ENCODE measurements at places on chromosomes 7 and 10. TPM values are rescaled to one million over a fixed set of nuclear protein-coding genes. Genes with fewer than 3 reads are reported as not detected.

DNA sequence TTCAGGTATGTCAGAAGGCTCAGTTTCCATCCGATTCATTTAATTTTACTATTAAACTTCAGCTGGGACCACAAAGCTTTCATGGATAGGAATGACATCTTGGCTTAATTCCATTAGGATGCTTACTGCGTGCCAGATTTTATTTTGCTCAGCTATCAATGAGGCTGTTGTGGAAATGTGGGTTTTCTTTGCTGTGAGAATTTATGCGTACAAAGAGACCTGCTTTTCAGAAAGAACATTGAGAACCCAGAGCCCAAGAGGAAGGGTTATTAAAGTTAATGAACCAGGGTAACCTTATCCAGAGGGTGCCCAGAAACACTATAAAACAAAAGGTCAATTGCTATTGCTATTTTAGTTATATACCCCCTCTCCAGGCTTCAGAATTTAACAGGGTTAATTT, 98.3 kb downstream of the MKLN1 start:
- no peaks in the 10 kb centered on the region for H3K4me1 ChIP-seq
- no peak for DNase-seq
- H3K4me3 ChIP-seq = no peak overlapping the region
- H3K36me3 ChIP-seq = peaks cover 21% of the 10 kb centered on the region
- no peak overlapping the region for H3K27ac ChIP-seq

DNA sequence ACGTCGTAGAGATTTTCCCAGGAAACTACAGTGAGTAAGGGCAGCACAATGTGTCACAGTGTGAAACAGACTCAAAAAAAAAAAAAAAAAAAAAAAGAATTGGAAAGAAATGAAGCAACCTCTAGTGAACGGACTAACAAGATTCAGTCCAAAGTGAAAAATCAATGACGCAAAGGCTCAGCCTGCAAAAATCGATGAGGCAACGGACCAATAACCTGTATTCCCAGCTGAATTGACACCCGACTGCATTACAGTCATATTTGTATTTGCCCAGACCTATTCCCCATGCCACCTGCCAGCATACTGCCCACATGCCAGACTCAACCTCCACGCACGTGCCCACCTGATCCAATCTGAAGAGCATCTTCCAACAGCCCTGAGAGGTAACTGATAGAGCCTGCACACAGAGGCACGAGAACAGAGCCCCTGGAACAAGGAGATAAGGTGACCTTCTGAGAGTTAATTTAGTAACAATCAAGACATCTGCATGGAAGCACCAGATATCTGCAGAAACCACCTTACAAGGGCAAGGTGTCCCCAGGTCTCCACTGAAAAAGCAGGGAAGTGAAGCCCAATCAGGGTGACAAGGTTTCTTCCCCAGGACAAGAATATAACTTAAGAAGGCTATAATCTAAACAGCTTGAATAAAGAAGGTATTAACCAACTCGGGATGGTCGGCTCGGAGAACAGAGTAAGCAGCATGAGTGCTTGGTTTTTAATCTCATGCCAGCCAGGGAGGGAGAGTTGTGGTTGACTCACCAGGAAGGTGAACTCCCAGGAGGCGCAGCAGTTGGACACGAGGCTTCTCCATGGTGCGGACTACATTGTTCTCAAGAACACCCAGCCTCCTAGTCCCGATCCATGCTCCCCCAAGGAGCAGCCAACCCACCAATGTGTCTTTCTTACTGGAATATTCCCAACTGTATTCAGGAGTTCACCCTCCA, 48.5 kb downstream of the PLXNA4 start:
- H3K27me3 ChIP-seq = peaks cover 2% of the 10 kb centered on the region
- no peaks in the 10 kb centered on the region for H3K36me3 ChIP-seq
- H3K4me1 ChIP-seq = no peaks in the 10 kb centered on the region
- DNase-seq = no peak

DNA sequence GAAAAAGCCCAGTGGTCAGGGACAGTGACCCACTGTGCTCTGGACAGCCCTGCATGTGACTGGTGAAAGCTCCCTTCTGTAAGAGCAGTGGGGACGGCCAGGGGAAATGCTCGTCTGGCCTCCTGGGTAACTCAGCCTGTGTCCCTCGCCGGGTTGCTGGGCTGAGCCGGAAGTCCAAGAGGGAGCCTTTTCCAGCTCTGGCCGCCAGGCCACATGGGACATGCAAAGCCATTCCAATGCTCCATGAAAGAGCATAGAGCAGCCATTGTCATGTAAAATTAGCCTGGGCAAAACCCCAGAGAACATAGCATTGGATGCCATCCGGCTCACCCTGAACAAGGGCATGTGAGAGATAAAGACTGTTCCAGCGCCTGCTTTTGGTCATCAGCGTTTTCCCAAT, 64.9 kb upstream of the ADRB1 start:
- H3K36me3 ChIP-seq = no peaks in the 10 kb centered on the region
- H3K4me3 ChIP-seq = no peak overlapping the region

DNA sequence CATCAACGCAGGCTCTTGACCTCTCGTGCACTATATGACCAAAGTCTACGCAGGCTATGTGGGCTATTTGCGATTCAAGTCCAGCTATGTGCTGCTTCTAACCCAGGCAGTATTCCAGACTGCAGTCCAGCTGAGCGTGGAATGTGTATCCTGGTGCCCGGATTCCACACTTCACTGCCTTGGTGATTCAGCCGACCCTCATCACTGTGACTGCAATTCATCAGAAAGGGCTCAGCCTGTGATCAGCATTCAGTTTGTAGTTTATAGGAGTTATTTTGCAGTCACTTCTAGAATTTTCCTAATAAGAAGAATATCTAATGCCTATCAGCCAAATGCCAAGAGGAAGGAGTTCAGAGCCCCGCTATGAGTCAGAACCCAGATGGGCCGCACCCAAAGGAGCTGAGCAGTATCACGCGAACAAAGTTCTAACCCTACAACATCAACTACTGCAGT, 119.8 kb upstream of the LANCL2 start:
- H3K4me3 ChIP-seq = no peak overlapping the region
- peaks cover 9% of the 10 kb centered on the region for H3K27me3 ChIP-seq
- no peaks in the 10 kb centered on the region for H3K4me1 ChIP-seq
- H3K36me3 ChIP-seq = no peaks in the 10 kb centered on the region

- no peaks in the 10 kb centered on the region for H3K4me1 ChIP-seq
- no peaks in the 10 kb centered on the region for H3K27me3 ChIP-seq
- DNase-seq = no peak
- no peak overlapping the region for H3K27ac ChIP-seq
These were observed 32.7 kb downstream of the R3HCC1L start for GRCh38 chr10:98167191-98167590.

- no peak for DNase-seq
- no peaks in the 10 kb centered on the region for H3K36me3 ChIP-seq
- H3K27me3 ChIP-seq = peaks cover 6% of the 10 kb centered on the region
- no peak overlapping the region for H3K27ac ChIP-seq
These were observed 47.3 kb upstream of the NPTX2 start for GRCh38 chr7:98569691-98570337.

DNA sequence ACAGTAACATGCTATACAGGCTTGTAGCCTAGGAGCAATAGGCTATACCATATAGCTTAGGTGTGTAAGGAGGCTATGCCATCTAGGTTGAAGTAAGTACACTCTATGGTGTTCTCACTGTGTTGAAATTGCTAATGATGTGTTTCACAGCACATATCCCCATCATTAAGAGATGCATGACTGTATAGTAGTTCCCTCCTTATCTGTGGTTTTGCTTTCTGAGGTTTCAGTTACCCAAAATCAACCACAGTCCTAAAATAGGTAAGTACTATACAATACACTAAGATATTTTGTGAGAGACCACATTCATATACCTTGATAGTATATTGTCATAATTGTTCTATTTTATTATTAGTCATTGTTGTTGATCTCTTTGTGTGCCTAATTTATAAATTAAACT, 12.7 kb downstream of the FZD1 start:
- H3K4me1 ChIP-seq = no peaks in the 10 kb centered on the region
- DNase-seq = no peak
- H3K4me3 ChIP-seq = no peak overlapping the region
- no peak overlapping the region for H3K27ac ChIP-seq
- H3K27me3 ChIP-seq = no peaks in the 10 kb centered on the region

DNA sequence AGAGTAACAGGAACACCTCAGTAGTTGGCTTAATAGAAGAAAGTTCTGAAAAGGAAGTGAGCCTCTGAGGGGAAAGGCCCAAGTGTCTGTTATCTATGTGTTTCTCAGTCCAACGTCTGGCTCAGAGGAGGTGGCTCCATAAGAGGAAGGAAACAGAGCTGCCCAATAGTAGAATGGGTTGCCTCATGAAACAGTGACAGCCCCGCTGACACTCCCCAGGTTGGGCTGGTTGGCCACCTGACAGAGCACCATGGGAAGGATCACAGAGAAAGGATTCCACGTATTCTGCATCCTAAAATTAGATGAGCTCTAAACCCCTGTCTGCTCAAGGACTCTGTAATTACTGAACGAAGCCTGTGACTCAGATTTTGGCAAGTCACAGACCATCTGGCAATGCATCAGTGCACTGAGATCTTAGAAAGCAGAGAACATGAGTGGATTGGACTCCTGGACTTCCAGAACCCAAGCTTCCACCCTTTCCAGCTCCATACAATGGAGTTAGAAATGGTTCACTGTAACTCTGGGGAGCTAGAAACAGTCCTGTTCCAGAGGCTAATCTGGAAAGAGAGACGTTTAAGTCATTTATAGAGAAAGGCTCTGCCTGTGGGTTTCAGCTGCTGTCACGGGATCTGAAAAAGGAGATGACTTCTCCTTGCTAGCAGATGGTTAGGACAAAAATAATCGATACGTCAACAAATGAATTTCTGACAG, 2.9 kb downstream of the PKD2L1 start:
- no peak overlapping the region for H3K27ac ChIP-seq
- H3K4me1 ChIP-seq = peaks cover 11% of the 10 kb centered on the region
- no peak overlapping the region for H3K4me3 ChIP-seq

GRCh38 chr10:36779238-36779846, 346.1 kb upstream of the ANKRD30A start:
- H3K4me1 ChIP-seq = no peaks in the 10 kb centered on the region
- H3K4me3 ChIP-seq = no peak overlapping the region
- no peak overlapping the region for H3K27ac ChIP-seq
- H3K27me3 ChIP-seq = no peaks in the 10 kb centered on the region
- no peaks in the 10 kb centered on the region for H3K36me3 ChIP-seq

GRCh38 chr7:159141167-159141566, 3.5 kb downstream of the VIPR2 start:
- H3K4me1 ChIP-seq = peaks cover 20% of the 10 kb centered on the region
- no peak overlapping the region for H3K27ac ChIP-seq
- DNase-seq = no peak
- no peak overlapping the region for H3K4me3 ChIP-seq
- peaks cover 44% of the 10 kb centered on the region for H3K27me3 ChIP-seq

DNA sequence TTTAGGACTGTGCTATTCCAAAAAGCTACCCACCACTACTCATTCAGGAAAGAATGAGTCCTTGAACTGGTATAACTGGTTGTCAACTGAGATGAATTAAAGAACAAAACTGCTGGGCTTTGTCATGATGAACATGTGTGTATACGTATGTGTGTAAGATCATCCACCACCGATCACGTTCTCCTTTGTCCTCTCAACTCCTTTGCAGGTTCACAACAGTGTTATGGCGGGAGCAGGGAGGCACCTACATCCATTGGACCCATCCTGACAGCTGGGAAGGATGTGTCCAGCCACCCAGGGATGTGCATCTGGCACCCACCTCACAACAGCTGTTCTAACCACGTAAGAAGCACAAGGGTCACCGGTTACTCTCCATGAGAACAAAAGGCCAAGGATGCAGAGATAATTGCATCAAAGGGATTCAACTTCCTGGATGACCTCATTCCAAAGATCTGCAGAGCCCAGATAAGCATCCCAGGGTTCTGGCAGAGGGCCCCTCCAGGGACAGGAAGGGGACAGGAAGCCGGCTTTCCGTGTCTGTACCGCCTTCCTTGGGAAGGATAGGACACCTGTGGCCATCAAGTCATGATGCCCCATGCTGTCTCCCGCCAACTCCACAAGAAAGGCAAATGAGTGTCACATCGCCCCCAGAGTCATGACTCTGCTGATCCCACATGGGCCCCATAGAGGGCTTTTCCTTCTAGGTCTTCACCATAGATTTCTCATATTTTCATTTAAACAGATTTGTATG, 66.1 kb downstream of the STEAP1B start:
- no peak for DNase-seq
- H3K27ac ChIP-seq = no peak overlapping the region
- H3K27me3 ChIP-seq = no peaks in the 10 kb centered on the region
- no peaks in the 10 kb centered on the region for H3K36me3 ChIP-seq

DNA sequence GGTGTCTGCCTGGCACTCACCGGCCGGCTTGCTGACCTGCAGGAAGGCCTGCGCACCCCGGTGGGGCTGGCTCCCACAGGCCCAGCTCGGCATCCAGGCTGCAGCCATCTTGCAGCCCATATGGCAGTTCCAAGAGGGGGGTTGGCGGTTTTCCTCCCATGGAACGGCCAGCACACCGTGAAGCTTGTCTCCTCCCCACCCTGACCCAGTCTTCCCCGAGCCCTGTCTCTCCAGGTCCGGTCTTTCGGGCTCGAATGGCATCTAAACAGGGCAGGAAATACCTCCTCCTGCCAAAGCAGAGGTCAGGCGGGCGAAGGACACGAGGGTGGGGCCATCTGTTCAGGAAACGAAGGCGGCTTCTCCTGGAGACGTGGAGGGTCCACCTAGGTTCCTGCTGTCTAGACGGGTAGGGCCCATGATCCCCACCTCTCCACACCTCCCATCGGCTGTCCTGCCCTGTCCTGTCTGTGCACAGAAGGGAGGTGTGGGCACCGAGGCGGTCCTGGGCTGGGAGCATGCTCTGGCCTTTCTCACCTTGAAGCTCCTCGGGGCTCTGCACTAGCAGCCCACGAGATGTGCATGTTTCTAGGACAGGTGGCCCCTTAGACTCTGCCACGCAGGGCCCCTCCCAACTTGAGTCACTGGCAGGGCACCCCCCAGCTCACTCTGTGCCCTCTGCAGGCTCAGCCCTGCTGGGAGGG, 113.7 kb upstream of the DIP2C start:
- H3K27ac ChIP-seq = no peak overlapping the region
- no peak for DNase-seq
- peaks cover 16% of the 10 kb centered on the region for H3K36me3 ChIP-seq
- no peaks in the 10 kb centered on the region for H3K27me3 ChIP-seq

DNA sequence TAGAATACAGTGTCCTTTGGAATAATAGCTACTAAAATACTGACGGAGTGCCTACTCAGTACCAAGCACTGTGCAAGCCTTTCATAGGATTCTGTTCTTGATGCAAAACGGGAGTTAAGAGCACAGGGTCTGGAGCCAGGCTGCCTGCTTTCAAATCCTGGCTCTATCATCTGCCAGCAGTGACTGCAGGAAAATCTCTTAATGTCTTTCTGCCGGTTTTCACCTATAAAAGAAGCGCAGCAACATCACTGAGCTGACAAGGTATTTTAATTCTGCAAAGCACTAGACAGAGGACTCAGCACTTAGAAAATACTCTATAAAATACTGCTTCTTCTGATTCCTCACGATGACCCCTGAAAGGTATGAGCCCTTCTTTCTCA, 659 bp downstream of the FIGNL1 start:
- H3K36me3 ChIP-seq = peaks cover 19% of the 10 kb centered on the region
- no peak for DNase-seq
- no peaks in the 10 kb centered on the region for H3K27me3 ChIP-seq
- peaks cover 16% of the 10 kb centered on the region for H3K4me1 ChIP-seq

GRCh38 chr10:98323221-98324164, 55.5 kb upstream of the LOXL4 start:
- DNase-seq = no peak
- no peaks in the 10 kb centered on the region for H3K27me3 ChIP-seq
- no peak overlapping the region for H3K4me3 ChIP-seq
- no peaks in the 10 kb centered on the region for H3K4me1 ChIP-seq
- H3K36me3 ChIP-seq = no peaks in the 10 kb centered on the region
- H3K27ac ChIP-seq = no peak overlapping the region

SPDYE1 gene
- total RNA-seq = not detected

GARS1 gene
- 78.8 TPM for total RNA-seq

AQP1 gene
- total RNA-seq = 0.19 TPM

TAS2R4 gene
- 2.1 TPM for total RNA-seq

TBRG4 gene
- 134 TPM for total RNA-seq

OPALIN gene
- total RNA-seq = not detected

Data from T-cell (primary cell).